ENCODE measurements at places on chromosomes 1 and 21.
A peak's percentile ranks its signal among the peaks of the same experiment; 100 is the strongest.

GRCh38 chr1:180948641-180949615, 36.2 kb downstream of the KIAA1614 start:
- DNase-seq: no peak

- no peak for DNase-seq
Measured at GRCh38 chr1:208933984-208934525, 649.5 kb upstream of the CAMK1G start.

- no peak for DNase-seq
Measured at GRCh38 chr1:89842567-89843272, 21.9 kb downstream of the LRRC8D start.

- no peak for DNase-seq
Measured at GRCh38 chr1:91792489-91793071, 93.4 kb downstream of the TGFBR3 start.

GRCh38 chr1:209723756-209724693, 19.4 kb downstream of the HSD11B1 start:
- no peak for DNase-seq

DNA sequence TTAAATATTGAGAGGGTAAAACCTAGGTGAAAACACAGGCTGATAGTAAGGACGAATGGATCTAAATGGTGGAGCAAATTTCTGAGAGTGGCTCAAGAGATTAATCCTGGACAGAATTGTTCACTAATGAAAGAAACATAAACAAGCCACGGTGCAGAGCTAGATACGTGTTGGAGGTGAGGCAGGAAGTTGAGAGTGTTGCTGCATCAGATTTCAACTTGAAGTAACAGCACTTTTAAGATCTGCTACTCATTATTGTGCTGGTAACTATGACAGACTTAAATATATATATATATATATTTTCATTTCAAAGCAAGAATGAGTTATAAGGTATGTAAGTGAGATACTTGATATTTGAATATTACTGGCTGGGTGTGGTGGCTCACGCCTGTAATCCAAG, 64.9 kb downstream of the PTGS2 start:
- no peak for DNase-seq

GRCh38 chr1:176567190-176567794, 104.3 kb downstream of the PAPPA2 start:
- DNase-seq: no peak

- no peak for DNase-seq
Measured at GRCh38 chr1:179883040-179883744, 1.1 kb downstream of the TOR1AIP1 start.

GRCh38 chr1:162625679-162626078, 6.6 kb upstream of the DDR2 start:
- no peak for DNase-seq

DNA sequence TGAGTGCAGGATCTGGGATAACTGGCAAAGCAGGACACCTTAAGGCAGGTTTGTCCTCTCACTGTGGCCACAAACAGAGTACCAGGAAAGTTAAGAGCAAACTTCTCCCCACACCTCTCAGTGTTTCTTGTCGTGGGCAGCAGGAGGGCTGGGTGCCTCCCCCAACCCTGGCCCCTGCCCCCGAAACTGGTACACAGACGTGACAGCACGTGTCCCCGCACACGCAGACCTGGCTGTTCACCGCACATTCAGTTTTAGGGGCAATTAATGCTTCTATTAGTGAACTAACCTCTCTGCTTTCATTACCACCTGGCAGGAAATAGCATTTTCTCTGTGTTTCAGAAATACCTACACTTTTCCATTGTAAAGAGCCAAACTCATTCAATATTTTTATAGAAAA, 32.9 kb upstream of the RIPK4 start:
- no peak for DNase-seq

- peak; percentile 29 for DNase-seq
Measured at GRCh38 chr1:145740269-145740668, 21.0 kb downstream of the CD160 start.

DNA sequence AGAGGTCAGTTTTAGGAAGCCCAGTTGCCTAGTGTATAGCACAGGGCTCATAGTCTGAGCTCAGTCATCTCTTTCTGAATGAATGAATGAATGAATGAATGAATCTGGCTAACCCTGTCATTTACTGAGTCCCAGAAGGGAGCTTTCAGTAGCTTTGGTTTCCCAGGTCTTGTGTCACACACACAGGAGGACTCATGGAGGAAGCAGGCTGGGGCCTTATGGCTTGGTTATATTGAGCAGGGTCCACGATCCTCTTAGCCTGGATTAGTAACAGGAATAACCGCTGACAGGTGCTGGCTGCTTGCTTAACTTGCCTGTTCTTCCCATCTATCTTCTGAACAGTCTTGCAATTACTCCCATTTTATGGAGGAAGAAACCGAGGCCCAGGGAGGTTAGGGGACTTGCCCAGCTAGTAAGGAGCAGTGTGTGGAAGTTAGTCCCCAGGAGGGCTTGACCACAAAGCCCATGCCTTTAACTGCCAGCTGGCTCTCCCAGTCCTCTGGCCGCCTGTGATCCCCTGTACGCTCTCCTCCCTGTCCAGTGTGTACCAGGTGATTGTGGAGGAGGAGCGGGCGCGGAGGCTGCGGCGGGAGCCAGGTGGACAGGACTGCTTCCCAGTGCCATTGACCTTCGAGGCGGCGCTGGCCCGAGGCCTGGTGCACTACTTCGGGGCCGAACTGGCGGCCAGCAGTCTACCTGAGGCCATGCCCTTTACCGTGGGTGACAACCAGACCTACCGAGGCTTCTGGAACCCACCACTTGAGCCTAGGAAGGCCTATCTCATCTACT, 46.0 kb downstream of the PTPRU start:
- DNase-seq: no peak

DNA sequence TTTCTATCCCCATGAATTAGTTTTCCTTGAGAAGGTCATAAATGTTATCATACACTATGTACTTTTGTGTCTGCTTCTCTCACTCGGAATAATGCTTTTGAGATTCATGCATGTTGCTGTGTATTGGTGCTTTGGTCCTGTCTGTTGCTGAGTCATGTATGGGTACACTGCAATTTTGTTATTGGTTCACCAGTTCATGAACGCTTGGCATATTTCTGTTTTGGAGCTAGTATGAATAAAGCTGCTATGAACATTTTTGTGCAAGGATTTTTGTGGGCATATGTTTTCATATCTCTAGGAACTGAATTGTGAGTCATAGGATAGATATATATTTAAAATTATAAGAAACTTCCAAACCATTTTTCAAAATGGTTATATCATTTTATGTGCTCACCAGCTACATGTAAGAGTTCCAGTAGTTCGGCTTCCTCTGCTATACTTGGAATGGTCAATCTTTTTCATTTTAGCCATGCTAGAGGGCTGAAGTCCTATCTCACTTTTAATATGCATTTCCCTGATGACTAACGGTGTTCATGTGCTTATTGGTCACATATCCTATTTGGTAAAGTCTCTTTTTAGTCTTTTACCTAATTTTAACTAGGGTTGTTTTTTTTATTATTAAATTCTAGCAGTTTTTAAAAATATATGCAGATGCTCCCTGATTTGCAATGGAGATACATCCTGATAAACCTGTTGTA, 38.2 kb downstream of the ETS2 start:
- DNase-seq: no peak

DNA sequence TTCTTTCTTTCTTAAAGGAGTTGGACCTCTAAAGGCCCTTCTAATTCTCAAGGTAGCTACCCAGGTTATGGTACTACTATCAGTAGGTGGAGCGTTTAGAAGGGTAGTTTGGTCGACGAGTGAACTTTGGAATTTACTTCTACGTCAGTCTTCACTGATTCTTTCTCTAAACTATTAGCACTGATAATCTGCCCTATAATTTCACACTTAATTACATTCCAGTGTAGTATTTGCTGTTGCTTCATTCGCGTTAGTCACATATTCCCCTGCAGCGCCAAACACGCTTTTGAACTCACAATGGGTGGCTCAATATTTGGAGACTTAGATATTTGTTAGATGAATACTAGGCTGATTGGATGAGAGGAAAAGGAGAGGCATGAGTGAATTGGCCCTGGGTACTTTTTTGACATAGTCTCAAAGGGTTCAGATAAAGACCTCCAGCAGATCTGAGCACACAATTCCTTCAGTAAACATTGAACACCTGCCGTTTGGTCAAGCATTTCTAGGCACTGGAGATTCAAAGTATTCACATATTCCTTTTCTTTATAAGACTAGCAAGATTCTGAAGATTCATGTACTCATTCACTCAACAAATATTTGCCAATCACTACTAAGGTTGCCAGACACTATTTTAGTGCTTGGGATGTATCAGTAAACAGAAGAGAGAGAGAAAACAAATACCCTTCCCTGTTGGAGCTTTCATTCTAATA, 929 bp upstream of the FOXJ3 start:
- no peak for DNase-seq

DNA sequence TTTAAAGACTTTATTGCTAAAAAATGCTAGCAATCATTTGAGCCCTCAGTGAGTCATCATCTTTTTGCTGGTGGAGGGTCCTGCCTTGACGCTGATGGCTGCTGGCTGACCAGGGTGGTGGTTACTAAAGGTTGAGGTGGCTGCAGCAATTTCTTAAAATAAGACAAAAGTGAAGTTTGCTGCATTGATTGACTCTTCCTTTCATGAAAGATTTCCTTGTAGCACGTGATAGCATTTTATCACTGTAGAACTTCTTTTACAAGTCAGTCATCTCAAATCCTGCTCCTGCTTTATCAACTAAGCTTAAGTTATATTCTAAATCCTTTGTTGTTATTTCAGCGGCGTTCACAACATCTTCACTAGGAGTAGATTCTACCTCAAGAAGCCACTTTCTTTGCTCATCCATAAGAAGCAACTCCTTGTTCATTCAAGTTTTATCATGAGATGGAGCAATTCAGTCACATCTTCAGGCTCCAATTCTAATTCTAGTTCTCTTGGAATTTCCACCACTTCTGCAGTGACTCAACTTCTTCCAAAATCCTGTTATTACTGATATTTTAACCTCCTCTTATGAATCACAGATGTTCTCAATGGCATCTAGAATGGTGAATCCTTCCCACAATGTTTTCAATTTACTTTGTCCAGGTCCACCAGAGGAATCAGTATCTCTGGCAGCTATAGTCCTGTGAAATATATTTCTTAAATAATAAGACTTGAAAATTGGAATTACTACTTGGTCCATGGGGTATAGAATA, 17.6 kb upstream of the RGS1 start:
- DNase-seq: no peak

GRCh38 chr1:161304927-161305866, 4.6 kb downstream of the MPZ start:
- no peak for DNase-seq

GRCh38 chr1:209673631-209674417, 1.4 kb upstream of the G0S2 start:
- DNase-seq: no peak

DNA sequence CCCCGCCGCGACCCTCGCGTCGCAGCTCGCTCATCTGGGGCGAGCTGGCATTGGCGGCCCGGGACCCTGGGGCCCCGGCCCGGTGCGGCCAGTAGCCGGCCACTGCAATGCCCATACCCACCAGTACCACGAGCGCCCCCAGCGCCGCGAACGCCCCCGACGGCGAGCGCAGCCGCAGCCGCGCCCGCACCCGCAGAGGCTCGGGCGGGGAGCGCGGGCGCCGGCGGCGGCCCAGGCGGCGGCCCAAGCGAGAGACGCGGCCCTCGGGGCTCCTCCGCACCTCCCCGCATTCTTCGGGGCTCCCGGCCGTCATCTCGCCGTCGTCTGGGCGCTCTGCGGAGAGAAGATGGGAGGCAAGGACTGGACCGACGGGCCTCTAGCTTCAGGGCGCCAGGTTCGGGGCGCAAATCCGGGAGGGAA, 2.2 kb downstream of the TMEM200B start:
- no peak for DNase-seq

DNA sequence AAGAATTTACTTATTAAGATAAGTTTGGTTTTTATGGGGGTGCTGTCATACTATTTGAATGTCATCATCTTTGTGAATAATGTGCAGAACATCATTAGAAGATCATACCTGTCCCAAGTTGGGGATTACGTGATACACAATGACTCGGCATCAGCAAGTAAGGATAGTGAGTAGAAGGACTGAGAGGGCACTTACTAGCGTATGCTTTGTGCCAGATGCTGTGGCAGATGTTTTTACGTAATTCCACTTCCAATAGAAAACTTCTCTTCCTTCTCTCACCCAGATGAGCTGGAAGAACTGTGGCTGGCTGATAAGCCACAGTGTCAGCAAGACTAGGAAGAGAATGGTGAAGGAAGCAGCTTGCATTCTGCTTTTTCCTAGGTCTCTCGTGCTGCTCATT, 28.1 kb upstream of the TGFB2 start:
- no peak for DNase-seq

GRCh38 chr1:30125821-30126170, 597.6 kb downstream of the MATN1 start:
- no peak for DNase-seq

- DNase-seq: no peak
Measured at GRCh38 chr1:87449348-87449963, 120.8 kb downstream of the LMO4 start.

- DNase-seq: no peak
Measured at GRCh38 chr1:229674042-229674441, 48.0 kb downstream of the URB2 start.

- DNase-seq: no peak
Measured at GRCh38 chr1:229342656-229343569, at the start of gene CCSAP. CCSAP (minus strand) TSS chr1:229343047; CDS start chr1:229342465, 582 bp downstream.

GRCh38 chr1:214901718-214902117, 180.8 kb upstream of the KCNK2 start:
- no peak for DNase-seq

DNA sequence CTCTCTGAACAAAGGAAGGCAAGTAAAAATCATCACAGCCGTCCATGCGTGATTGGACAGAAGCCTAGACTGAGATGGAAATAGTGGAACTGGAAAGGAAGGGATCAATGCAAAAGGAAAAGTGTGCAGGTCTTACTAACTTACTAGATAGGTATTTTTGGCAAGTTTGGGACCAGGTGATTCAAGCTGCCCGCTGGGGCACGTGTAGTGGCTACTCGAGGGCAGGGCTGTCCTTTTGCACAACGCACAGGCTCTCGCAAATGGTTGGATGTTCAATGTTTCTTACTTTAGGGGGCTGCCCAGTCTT, 566 bp upstream of the ALG6 start:
- DNase-seq: no peak

DNA sequence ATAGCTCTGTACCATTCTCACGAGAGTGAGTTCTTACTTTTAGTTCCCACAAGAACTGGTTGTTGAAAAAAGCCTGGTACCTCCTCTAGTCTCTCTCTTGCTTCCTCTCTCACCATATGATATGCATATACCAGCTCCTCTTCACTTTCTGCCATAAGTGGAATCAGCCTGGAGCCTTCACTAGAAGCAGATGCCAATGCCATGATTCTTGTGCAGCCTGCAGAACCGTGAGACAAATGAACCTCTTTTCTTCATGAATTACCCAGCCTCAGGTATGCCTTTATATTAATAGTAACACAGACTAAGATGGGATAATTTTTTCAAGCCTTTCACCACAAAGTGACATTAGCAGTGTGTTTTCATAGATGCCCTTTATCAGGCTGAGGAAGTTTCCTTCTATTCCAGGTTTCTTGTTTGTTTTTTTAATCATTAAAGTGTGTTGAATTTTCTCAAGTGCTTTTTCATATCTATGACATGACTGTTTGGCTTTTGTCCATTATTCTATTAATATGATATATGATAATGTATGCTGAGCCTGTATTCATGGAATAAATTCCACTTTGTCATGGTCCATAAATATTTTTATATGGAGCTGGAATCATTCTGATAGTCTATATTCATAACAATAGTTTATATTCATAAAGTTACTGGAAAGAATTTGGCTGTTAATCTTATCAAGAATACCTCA, 40.7 kb upstream of the C1orf185 start:
- no peak for DNase-seq

GRCh38 chr1:26156285-26157038, 2.4 kb upstream of the FAM110D start:
- DNase-seq: no peak

GRCh38 chr1:111332190-111332589, 41.5 kb downstream of the CHIA start:
- DNase-seq: no peak

Data from HFF-Myc (cell line).